ENCODE measurements at places on chromosomes 11 and 22. TPM values are rescaled to one million over a fixed set of nuclear protein-coding genes. Genes with fewer than 3 reads are reported as not detected.

DNA sequence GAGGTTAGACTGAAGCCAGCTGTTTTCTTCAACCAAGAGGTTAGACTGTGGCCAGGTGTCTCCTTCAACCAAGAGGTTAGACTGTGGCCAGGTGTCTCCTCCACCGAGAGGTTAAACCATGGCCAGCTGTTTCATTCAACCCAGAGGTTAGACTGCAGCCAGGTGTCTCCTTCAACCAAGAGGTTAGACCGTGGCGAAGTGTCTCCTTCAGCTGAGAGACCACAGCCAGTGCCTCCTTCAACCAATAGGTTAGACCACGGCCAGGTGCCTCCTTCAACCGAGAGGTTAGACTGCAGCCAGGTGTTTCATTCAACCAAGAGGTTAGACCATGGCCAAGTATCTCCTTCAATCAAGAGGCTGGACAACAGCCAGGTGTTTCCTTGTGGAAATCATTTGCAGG is 498.1 kb downstream of the TBC1D22A start:
- DNase-seq = no peak
- H3K4me1 ChIP-seq = no peaks in the 10 kb centered on the region

- H3K27me3 ChIP-seq = no peaks in the 10 kb centered on the region
- H3K36me3 ChIP-seq = no peaks in the 10 kb centered on the region
- no peak for DNase-seq
- no peak overlapping the region for H3K4me3 ChIP-seq
- peaks cover 52% of the 10 kb centered on the region for H3K4me1 ChIP-seq
Measured at GRCh38 chr11:86606270-86606835, 66.1 kb downstream of the ME3 start.

DNA sequence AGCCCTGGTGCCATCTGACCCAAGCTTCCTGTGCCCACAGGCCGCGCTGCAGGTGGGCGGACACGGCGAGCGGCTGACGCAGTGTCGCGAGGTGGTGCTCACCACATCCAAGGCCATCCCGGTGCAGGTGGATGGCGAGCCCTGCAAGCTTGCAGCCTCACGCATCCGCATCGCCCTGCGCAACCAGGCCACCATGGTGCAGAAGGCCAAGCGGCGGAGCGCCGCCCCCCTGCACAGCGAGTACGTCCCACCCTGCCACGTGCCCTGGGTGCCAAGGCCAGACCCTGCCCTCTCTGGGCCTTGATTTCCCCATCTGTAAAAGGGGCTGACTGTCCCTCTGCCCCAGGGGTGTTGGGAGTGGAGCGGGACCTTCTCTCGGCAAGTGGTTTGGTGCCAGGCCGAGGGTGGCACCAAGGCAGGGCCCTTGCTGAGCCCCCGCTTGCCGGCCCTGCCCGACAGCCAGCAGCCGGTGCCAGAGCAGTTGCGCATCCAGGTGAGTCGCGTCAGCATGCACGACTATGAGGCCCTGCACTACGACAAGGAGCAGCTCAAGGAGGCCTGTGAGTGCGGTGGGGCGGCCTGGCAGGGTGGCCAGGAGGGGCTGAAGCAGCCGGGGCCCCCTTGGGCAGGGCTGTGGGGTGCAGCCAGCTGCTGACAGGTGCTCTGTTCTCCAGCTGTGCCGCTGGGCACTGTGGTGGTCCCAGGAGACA is 5.9 kb upstream of the MDK start:
- H3K36me3 ChIP-seq = no peaks in the 10 kb centered on the region
- H3K27ac ChIP-seq = no peak overlapping the region
- H3K4me3 ChIP-seq = no peak overlapping the region
- H3K4me1 ChIP-seq = peaks cover 13% of the 10 kb centered on the region
- no peak for DNase-seq
- H3K27me3 ChIP-seq = no peaks in the 10 kb centered on the region

DNA sequence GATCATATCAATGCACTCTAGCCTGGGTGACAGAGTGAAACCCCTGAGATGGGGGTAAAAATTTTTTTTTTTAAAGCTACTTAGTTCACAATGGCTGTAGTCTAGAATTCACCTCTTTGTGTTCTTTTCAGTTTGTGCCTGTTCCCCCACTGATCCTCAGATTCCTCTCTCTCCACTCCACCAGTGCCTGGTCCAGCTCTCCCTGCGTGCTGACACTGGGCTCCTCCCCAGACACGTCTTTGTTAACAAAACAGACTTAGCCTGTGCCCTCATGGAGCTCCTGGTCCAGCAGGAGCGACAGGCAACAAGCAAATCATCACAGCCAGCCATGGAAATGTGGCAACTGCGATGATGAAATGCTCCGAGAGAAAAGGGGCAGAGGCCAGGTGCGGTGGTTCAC is 34.0 kb downstream of the IFT27 start:
- H3K36me3 ChIP-seq = no peaks in the 10 kb centered on the region
- no peak for DNase-seq
- H3K4me3 ChIP-seq = no peak overlapping the region
- H3K27ac ChIP-seq = no peak overlapping the region
- no peaks in the 10 kb centered on the region for H3K27me3 ChIP-seq

DNA sequence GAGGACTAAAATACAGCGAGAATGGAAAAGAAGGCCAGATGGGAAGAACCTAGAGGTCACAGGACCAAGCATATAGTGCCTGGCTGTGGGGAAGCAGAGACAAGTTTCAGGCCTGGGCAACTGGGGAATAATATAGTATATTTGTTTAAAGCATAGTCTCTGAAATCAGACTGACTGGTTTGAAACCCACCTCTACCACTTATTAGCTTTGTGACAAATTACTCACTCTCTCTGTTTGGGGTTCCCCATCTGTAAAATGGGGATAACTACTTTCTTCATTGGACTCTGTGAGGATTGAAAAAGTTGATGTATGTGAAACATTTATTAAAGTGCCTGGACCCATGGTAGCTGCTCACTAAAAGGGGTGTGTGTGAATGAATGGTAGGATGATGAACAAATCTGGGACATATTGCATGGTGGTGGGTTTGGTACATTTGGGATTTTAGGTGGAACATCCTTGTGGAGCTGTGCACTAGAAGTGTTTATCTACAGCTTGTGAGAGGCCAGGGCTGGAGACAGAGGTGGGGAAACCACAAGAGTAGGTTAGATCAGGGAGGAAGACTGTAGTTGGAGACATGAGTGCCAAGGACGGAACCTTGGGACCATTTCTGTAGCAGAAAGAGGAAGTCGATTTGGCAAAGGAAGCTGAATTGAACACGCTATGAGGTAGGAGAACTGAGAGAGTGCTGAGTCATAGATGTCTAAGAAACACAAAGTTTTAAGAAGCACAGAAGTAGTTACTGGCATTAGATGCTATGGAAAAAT is 52.6 kb downstream of the SWAP70 start:
- peak overlapping the region; percentile 29 for H3K27ac ChIP-seq
- no peaks in the 10 kb centered on the region for H3K36me3 ChIP-seq
- H3K4me3 ChIP-seq = no peak overlapping the region

GRCh38 chr11:97815667-97816066 is 1205.1 kb upstream of the CNTN5 start:
- H3K4me3 ChIP-seq = no peak overlapping the region
- no peaks in the 10 kb centered on the region for H3K4me1 ChIP-seq
- no peak overlapping the region for H3K27ac ChIP-seq
- DNase-seq = no peak
- H3K36me3 ChIP-seq = no peaks in the 10 kb centered on the region

The CDPF1 gene
- total RNA-seq = 11.2 TPM

The CYB5R3 gene
- total RNA-seq = 102 TPM

The CARD18 gene
- total RNA-seq = 8.1 TPM

Measured in Panc1 (cell line).